Fibroblast of villous mesenchyme (primary cell): ENCODE measurements at places on chromosomes 16 and 17.

DNA sequence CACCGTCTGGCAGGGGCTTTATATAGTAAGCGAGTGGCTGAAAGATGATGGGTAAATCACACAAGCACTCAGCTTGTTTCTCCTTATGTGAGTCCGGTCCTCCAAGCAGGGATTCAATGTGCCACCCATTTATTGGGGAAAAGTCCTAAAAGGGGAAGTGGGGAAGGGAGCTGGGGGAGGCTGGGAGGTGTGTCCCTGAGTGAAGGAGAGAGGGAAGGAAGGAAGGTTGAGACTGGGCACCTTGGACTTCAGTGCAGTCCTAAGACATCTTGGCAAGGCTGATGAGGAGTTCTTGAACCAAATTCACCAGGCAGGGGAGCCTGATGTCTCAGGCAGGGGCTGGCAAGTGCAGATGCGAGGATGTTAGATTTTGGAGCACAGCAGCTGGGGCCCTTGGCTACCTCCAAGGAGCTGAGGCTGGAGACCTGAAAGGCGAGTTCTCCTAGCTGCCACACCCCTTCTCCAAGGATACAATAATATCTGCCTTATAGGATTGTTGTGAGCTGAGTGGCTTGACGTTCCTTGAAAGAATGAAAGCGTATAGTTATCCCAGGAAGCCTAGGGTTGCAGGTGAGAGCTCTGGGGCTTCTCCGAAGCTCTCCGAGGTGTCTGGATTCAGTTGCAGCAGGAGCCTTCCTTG lies 23.0 kb upstream of the CYLD start:
- no peak for DNase-seq

DNA sequence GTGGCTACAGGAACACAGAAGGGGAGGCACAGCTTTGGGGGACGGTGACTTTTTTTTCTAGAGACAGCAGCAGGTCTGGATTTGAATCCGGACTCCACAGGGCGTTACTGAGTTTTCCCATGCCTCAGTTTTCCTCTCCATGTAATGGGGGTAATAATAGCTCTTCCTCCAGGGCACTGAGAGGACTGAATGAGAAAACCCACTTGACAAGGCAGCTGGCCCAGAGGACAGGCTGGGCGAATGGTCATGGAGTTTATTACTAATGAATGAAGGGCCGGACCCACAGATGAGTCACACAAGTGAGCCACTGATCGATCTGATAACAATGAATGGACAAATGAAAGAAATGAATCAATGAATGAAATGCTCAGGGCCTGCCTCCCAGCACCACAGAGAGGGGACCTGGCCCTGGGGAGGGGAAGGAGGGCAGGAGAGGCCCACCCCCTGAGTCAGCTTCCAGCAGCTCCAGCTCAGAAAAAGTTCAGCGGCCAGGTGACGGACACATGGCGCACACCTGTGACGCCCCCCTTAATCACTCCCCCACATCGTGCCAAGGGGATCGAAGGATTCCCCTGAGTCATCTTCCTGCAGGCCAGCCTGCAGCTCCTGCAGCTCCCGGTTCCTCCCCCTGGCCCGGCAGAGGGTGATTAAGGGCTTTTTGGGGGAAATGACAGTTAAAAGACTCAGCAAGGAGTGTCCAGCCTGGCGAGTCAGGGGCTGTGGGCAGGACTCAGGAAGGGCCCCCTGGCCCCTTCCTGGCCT lies 54.3 kb downstream of the SOCS1 start:
- peak; percentile 77 for DNase-seq

- peak; percentile 63 for DNase-seq
Observed at GRCh38 chr17:45310380-45311324, 6.2 kb downstream of the MAP3K14 start.

GRCh38 chr16:19210968-19211367 lies 42.9 kb downstream of the SYT17 start:
- no peak for DNase-seq

GRCh38 chr16:49664221-49665215 lies 191.4 kb downstream of the ZNF423 start:
- no peak for DNase-seq

- DNase-seq: peak; percentile 11
Observed at GRCh38 chr17:40157973-40158372, 17.6 kb downstream of the CASC3 start.
